AG10803 (cell line): ENCODE measurements at places on chromosomes 11 and 22.
A peak's percentile ranks its signal among the peaks of the same experiment; 100 is the strongest.

DNA sequence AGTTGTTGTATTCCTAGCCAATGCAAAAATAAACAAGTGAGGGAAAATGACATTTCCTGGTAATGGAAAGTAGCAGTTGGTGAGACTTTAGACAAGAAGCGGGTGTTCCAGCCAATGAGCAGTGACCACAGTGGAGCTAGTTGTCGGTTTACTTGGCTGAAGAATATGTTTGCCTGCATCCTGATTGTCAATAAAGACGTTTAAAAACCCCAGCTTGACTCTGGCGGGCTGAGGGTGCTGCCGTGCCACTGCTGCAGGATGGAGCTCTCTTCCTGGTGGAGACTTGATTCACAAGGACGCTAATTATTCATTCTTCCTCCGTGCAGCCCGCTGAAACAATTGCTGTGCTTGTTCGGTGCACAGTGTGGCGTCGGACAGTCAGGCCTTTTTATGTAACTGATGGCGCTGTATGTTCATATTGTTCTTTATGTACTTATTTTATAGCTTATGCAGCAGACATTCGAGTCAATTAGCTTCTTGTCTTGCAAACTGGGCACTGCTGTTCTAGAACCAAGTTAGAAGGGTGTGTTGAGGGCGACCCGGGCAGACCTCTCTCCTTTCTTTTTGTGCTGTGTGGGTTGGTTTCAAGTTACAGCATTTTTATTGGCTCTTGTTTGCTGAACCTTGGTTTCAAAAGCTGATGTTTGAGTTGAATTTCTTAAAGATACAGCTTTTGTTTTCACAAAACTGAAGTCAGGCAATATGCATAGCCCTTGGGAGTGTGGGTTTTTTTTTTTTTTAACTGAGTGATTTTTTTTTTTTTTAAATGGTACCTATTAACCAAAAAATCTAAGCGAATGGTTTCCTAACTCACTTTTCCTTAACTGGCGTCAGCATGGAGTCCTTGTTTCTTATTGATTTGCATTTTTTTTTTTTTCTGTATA, 153.9 kb downstream of the TEAD1 start:
- DNase-seq: peak; percentile 68

GRCh38 chr11:19906126-19906525, 193.5 kb downstream of the NAV2 start:
- no peak for DNase-seq

- no peak for DNase-seq
These were observed 2.2 kb upstream of the MRGPRG start for GRCh38 chr11:3220521-3221407.

GRCh38 chr11:35077709-35078469, 61.1 kb upstream of the CD44 start:
- peak; percentile 52 for DNase-seq

GRCh38 chr22:40426594-40427333, 56.4 kb downstream of the SGSM3 start:
- DNase-seq: peak; percentile 57

- DNase-seq: peak; percentile 66
These were observed 25.9 kb upstream of the PDE2A start for GRCh38 chr11:72700146-72700545.

DNA sequence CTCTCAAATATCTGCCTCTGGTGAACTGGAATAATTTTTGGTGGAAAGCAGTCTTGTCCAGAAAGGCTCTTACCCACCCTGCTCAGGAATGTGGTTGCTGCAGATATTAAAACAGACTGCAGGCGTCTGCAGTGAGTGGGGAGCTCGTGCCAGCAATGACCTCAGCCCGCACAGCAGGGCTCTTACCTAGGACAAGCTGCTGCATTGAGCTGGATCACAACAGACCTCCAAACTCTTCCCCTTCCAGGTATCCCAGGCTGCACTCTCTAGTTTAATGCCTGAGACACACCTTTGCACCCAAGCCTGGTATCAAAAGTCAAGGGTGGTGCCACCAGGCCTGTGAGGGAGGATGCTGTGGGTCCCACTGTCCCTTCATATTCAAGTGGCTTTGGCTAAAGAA, 69.7 kb upstream of the CDON start:
- DNase-seq: peak; percentile 62

- no peak for DNase-seq
These were observed 76.0 kb upstream of the SORL1 start for GRCh38 chr11:121376130-121376529.

DNA sequence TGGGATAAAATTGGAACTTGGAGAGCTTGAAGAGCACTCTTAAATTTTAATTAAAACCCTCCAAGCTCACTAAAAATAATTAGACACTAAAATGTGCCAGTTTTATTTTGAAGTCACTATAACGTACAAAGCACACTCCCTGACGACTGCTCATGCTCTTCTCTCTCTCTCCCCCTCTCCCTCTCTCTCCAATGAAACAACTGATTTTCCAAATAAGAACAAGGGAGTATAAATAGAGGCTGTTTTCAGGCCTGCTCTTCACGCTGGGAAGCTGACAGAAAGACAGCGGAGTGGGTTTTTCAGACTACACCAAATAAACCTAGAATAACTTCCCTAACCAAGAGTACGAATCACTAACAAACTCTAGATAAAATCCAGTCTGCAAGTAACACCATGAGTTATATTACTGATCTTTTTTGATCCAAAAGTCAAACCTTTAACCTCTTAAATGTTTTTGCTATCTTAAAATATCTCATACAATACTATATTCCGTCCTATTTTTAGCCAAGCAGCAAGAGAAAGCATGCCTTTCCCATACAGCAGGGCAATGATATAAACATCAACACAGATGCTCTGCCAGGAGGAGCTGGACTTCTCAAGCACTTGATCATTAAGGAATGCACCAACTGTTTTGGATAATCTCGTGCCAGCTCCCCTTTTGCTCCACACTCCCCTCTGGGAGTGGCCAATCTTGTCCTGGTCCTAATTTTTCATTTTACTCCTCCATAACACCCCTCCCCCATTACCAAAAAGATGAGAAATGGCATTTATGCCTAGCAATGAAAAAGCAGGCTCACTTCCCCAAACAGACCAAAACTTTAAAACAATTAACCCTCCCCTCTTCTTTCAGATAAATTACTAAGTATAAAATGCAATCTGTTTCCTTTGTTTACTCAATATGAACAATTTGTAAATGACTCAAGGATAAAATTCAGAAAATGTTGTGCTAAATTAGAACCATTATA, 116.9 kb downstream of the SOX6 start:
- no peak for DNase-seq

DNA sequence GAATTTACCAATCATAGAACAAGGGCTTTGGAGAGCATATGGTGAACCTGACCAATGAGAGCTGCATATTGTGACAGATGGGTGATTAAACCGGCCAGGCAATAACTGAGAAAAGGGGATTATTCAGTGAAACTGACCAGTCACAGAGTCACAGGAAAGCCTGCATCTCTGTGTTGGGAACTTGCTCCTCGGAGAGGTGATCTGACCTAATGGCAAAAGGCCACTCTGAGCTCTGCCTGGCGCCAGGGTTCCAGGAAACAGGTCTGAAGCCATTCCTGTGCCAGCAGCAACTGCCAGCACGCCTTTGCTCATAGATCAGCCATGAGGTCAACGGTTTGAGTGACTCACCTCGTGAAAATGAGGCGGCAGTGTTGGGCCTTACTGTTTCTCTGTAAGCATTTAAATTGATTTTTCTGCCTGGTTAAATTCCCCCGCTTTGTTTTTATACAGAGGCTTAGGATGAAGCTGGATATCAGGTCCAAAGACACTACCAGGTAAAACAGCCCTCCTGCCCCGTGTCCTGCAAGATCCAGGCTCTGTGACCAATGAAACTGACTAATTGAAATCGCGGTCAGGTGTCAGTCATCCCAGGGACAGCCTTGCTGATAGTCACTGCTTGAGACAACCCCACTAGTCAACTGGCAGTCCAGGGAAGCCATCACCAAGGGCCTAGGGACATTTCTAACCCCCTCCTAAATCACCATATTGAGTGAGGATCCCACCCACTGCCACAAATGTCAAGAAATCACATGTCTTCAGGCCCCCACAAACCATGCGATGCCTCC, 35.8 kb upstream of the MYOD1 start:
- DNase-seq: peak; percentile 59

DNA sequence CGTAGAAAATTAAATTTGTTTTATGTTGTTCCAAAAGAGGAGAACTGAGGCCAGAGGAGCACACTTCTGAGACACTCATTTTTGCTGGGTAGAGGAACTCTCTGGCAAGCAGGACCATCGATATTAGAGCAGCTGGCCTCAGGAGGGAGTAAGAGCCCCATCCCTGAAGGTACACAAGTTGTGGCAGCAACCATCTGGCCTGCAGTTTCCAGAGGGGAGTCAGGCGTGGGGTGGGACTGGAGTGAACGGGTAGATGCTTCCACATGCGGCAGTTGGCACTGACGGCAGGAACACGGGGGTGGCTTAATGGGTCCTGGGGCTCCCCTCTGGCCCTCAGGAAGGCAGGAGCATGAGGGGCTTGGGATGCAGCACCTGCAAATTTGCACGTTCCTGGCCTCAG, 13.2 kb upstream of the SSTR3 start:
- no peak for DNase-seq

DNA sequence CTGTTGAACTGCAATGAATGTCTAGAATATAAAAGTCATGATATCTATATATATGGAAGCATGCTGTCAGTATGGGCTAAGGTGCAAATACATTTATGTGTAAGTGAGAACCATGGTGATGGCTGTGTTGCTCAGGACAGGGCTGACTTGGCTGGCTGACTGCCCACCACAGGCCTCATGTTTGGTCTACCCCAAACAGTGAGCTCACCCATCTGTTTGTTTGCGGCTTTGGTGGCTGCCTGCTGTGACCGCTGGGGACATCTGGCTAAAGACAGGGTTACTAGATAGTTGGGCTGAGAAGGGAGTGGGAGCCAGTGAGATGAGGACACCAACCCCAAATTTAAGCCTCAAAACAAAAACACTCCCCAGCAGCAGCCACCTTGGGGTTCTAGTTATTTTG, 6.3 kb downstream of the CD44 start:
- DNase-seq: peak; percentile 88

DNA sequence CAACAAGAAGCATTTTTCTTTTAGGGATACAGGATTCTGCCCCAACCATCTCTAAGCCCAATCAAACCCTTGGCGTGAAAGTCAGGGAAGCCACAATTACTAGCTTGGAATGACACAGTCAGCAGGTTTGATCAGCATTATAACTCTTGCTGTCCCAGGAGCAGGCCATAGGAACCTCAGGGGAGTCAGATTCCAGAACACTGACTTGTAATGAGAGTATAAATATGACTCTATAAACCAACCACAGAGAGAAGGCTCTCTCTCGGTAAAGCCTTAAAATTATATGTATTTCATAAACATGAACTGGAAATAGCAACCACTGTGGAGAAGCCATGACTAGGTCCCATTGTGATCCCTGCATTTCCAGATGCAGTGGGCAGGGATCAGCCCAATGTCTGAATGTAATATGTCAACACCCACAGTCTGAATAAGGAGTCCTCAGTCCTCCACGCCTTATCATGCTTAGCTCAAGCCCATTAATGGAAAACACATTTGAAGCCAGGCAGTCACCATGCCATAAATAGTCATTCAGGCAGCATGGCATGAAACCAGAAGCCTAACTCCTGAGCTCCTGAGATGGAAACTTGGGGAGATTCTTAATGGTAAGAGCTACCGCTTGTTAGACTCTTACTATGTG, 99.1 kb upstream of the MTNR1B start:
- DNase-seq: peak; percentile 47

DNA sequence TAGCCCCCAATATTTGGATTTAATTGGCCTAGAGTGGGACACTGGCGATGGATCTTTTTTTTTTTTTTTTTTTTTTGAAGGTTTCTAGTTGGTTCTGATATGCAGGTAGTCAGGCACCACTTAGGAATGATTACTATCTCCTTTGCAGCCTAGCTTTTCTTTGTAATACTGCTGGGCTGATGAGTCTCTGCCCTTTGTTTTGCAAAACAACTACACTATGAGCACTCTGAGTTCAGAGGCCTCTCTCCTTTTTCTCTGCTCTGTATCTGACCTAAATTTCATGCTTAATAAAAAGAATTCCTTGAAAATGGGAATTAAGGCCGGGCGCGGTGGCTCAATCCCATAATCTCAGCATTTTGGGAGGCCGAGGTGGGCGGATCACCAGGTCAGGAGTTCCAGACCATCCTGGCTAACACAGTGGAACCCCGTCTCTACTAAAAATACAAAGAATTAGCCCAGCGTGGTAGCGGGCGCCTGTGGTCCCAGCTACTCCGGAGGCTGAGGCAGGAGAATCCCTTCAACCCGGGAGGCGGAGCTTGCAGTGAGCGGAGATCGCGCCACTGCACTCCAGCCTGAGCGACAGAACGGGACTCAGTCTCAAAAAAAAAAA, 1312.3 kb downstream of the FAM181B start:
- DNase-seq: no peak

- DNase-seq: no peak
These were observed 6.4 kb upstream of the GTSE1 start for GRCh38 chr22:46290121-46290842.

- peak; percentile 51 for DNase-seq
These were observed 935 bp upstream of the RCOR2 start for GRCh38 chr11:63917692-63918506.

GRCh38 chr11:45857961-45858474, 10.7 kb downstream of the CRY2 start:
- peak; percentile 99 for DNase-seq

- no peak for DNase-seq
These were observed 34.9 kb downstream of the SBF1 start for GRCh38 chr22:50439871-50440331.

- no peak for DNase-seq
These were observed 25.4 kb upstream of the CD81 start for GRCh38 chr11:2351701-2352100.

GRCh38 chr22:44723801-44724200, 21.8 kb downstream of the PRR5 start:
- no peak for DNase-seq

- DNase-seq: peak; percentile 67
These were observed 82.3 kb downstream of the RCN1 start for GRCh38 chr11:32172848-32173834.

DNA sequence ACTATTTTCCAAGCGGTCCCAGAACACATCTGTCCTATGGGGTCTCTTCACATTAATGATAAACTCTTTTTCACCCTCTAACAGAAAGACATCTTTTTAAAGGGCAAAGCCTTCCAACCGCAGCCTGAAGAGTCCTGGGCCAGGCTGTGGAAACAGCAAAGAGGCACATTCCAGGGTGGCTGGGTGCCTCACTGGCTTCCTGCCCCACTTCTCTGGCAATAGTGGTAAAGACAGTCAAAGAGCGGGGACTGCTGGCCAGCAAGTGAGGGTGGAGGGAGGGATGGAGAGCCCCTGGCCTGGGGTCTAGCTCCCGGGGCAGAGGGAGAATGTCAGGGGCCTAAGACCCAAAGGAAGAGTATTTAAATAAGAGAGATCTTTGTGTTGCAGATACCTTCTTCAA, 10.2 kb upstream of the CHST1 start:
- DNase-seq: no peak

DNA sequence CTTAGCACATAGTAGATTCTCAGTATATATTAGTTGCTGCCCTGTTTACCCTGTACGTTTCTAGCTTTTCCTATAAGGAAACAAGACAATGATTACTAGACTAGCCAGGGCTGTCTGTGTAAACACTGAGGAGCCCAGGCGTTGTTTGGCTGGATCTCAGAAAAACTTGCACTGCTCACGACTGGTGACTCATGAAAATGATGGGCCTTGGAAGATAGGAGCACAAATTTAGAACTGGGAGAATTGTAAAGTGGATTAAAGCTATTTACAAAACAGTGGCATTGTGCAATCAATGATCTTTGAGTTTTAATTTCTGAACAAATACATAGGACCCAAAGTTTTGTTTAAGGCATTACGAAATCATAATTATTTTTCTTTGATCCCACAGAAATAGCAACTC, 276.9 kb downstream of the FAM76B start:
- DNase-seq: peak; percentile 94

GRCh38 chr11:85783758-85784157, 27.2 kb downstream of the SYTL2 start:
- no peak for DNase-seq

GRCh38 chr22:36233796-36234195, 5.5 kb downstream of the APOL2 start:
- DNase-seq: no peak
